DND-41 (cell line): ENCODE measurements at places on chromosomes 11 and 22.

GRCh38 chr11:66221012-66221411, 47.4 kb upstream of the RAB1B start:
- DNase-seq: no peak

DNA sequence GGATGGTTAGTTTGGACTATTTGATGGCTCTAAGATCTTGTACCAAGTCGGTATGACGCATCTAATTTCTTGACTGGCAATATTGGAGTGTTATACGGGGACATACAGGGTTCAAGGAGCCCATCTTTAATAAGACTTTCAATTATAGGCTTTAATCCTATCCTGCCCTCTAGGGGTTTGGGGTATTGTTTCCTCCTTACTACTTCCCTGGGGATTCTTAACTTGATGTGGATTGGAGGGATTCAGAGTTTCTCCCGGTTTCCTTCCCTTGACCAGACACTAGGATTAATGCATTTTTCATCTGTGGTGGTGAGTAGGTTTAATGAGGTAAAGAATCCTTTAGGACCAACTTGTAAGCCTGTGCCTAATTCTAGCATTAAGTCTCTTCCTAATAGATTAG, 18.8 kb downstream of the CYP2D6 start:
- DNase-seq: no peak

DNA sequence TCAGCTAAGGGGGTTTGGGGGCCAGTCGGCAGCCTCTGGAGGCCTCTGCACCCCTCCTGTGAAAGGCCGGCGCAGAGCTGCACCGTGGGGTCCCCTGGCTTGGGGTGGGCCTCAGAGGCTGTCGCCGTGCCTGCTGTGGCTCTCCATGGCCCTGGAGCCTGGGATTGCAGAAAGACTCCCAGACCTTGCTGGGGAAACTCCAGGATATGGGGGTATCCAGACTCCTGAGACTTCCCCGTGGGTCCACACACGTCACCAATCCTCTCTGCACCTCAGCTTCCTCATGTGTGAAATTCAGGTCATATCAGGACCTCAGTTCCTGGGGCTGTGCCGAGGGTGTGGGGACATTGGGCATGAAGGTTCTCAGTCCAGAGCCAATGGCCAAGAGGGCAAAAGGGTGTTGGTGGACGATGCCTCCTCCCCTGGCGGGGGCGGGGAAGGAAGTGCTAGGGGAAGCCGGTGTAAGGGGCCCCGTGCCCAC, 97.1 kb downstream of the KCNQ1 start:
- DNase-seq: no peak

DNA sequence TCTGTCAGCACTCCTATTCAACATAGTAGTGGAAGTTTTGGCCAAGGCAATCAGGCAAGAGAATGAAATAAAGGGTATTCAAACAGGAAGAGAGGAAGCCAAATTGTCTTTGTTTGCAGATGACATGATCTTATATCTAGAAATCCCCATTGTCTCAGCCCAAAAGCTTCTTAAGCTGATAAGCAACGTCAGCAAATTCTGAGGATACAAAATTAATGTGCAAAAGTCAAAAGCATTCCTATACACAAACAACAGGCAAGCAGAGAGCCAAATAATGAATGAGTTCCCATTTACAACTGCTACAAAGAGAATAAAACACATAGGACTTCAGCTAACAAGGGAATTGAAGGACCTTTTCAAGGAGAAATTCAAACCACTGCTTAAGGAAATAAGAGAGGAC, 280.4 kb upstream of the LUZP2 start:
- no peak for DNase-seq

DNA sequence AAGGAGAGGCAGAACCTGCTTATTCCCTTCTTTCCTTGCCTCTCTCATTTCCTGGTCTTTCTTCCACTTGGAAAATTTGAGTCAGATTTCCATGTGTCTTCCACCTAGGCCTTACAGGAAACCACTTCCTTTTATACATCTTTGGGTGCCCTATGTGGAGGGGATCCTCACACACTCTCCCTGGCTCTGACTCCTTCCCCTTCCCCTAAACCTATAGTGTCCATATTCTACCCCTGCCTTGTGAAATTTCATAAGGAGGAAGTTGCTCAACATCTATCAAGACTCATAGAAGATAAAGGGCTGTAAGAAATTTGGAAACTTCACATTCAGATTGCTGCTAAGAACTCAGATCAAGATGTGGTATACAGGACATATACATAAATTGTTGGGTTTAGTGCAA, 20.4 kb downstream of the TUG1 start:
- DNase-seq: no peak

DNA sequence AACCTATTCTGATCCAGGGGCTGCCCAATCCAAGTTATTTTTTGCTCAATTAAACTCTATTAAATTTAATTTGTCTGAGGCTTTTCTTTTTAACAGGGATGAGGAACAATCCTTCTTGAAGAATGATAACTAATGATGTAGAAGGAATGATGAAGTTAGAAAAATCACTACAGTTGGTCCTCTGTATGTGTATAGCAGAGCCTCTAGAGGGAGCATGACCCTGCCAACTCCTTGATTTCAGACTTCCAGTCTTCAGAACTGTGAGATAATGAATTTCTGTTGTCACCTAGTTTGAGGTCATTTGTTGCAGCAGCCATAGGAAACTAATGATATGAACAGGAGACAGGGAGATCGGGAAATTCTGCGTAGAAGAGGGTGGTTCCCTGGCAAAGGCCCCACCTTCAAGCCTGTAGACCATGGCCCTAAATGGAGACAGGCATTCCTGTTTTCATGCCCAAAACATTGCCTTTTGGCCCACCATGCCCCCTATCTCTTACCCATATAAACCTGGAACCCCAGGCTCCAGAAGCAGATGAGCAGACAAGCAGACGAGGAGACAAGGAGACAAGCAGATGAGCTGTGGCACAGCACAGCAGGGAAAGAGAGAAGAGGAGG, 7.7 kb upstream of the QSER1 start:
- no peak for DNase-seq

- DNase-seq: peak; percentile 23
Observed at GRCh38 chr11:73995731-73996130, 13.1 kb upstream of the UCP2 start.

- DNase-seq: no peak
Observed at GRCh38 chr11:79762279-79762921, 321.6 kb upstream of the TENM4 start.

- DNase-seq: no peak
Observed at GRCh38 chr11:33263549-33263948, 6.4 kb downstream of the HIPK3 start.

- no peak for DNase-seq
Observed at GRCh38 chr11:69914286-69915150, 95.3 kb upstream of the FGF3 start.

GRCh38 chr11:121802542-121802941, 313.5 kb downstream of the BLID start:
- no peak for DNase-seq

GRCh38 chr11:91513734-91514133, 710.9 kb upstream of the FAT3 start:
- no peak for DNase-seq

DNA sequence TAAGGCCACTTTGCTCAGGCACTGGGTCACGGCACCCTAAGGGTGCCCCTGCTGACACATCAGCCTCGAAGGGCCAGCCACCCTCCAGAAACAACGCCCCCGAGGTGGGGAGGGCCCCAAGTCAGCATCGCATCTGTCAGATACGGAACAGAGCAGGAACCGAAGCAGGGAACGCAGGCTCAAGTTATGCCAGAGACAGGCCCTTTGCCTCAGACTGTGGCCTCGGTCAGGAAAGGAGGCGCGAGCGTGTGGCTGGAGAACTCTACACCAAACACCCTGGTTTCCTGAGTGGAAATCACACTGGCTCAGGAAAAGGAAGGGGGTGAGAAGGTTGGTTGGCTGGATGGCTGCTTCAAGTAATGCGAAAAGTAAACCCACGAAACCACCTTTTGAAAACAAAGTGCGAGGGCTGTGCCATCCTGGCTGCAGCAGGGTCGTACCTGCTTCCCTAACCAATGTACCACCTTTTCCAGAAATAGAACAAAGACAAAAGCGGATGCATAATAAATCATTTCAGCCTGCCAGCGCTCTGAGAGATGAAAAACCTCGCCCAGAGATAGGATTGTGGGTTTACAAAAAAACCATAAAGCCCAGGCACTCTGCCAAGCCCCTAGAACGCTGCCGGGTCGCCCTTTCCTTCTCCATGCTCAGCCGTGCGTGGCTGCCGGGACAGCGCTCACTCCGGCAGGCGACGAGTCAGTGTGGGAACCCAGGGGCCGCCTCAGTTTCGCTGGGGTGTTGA, 38.6 kb downstream of the TRMU start:
- peak; percentile 56 for DNase-seq

DNA sequence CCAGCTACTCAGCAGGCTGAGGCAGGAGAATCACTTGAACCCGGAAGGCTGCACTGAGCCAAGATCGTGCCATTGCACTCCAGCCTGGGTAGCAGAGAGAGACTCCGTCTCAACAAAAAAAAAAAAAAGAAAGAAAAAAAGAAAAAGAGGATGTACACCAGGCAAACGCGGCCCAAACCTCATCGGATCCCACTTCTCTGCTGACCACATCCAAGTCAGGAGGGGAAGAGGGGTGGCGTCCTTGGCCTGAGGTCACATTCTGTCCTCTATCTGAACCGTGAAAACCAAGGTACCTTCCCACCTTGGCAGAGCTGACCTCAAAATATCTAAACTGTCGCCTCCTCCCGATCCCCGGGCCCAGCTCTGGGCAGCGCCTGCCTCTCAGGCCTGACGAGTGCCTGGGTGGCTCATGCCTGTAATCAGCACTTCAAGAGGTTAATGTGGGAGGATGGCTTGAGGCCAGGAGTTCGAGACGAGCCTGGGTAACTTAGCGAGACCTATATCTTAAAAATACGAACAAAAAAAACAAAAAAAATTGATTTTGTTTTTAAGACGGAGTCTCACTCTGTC, 25.1 kb downstream of the RGL4 start:
- no peak for DNase-seq

DNA sequence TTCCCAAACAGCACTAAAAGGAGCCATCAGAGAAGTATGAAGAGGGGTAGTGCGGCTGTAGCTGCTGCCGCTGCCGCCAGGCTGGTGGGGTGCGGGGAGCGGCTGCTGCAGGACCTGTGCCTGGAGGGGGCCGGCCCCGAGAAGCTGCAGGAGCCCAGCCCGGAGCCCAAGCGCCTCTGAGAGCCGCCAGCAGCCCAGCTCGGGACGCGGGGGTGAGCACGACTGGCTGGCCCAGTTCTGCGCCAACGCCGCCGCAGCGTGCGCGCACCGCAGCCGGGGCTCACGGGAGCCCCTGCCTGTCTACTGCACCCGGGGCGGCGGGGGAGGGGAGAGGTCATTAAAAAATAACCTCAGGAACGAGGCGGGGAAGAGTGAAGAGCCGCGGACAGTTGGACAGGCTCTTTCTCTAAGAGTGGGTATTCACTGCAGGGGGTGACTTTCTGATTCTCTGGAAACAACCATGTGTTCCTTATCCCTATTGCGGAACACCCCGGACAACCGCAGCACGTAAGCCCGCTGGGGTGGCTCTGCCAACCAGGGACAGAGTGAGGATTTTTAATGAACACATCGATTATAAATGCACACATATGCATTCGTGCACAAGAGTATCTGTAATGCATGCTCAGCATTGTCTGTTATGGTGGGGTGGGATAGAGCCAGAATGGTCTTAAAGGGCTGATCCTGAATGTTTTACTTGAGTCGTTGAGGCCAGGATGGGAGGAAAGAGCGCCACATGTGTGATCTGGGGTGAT, 453 bp downstream of the GAS2 start:
- DNase-seq: no peak

DNA sequence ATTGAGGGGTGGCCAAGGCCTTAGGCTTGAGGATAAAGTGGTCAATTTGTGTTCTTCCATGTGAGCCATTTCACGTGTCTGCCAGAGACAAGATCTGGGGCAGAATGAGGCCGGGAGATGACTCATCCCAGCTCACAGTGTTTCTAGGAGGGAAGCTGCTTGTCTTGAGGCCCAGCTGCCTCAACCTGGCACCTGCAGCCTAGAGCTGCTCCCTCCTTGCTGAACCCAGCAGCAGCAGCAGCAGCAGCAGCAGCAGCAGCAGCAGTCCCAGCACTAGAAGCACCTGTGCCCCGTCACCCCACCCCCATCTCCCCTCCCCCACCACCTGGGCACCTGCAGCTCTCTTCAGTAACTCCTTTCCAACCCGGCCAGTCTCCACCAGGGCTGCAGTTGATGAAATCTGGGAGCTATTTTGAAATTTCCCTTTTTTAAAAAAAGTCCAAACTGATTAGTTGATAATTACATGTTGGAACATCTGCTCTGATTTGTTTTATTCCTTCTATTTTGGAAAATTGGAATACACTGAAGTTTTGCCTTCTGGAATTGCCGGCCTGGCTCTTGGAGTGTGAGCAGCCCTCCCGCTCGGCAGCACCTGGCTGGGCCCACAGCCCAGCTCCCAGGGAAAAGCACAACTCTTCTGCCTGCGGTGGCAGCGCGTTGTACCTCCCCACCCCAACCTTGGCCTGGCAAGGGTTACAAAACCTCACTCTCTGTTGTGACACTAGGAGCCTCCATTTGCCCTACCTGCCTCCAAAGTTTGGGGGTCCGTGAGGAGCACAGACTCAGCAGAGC, 143.5 kb downstream of the NXPE2 start:
- DNase-seq: no peak

- DNase-seq: no peak
Observed at GRCh38 chr11:110119317-110119716, 26.1 kb downstream of the ZC3H12C start.

GRCh38 chr11:61917334-61918109, at the start of gene RAB3IL1:
Gene RAB3IL1 (minus strand): TSS chr11:61917566. CDS start chr11:61917367, 199 bp downstream.
- no peak for DNase-seq

GRCh38 chr11:117913736-117914397, 15.3 kb downstream of the TMPRSS13 start:
- peak; percentile 3 for DNase-seq

GRCh38 chr11:118958577-118958976, 2.5 kb downstream of the UPK2 start:
- DNase-seq: no peak

DNA sequence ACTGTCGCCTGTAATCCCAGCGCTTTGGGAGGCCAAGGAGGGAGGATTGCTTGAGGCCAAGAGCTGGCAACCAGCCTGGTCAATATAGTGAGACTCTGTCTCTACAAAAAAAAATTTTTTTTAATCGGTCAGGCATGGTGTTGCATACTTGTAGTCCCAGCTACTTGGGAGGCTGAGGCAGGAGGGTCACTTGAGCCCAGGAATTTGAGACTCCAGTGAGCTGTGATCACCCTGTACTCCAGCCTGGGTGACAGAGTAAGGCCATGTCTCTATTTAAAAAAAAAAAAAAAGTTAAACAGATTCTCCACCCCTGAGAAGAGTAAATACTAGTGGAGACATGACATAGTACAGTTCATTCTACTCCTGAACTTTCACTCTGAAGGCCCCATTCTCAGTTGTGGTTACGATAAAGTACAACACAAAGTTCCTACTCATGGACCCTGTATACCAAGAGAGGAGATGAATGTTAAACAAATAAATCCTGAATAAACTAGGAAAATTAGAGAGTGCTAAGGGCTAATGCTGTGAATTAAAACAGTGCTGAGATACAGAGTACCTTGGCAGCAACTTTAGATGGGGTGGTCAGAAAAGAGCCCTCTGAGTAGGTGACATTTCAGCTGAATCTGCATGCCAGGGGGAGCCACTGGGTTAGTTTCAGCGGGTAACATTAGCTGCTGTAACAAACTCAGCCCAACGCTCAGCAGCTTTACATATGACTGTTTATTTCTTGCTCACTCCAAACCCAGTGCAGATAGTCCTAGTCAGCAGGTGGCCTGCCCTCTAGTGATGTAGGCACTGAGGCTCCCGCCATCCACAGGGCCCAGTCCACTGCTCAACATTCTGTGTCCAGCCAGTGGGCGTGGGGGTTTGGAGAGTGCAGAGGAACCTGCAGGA, 75.1 kb downstream of the DBX1 start:
- no peak for DNase-seq
